ENCODE measurements at places on chromosomes 3 and 15.

- DNase-seq, result no peak
Measured at GRCh38 chr3:54056521-54056920, 65.8 kb upstream of the CACNA2D3 start.

DNA sequence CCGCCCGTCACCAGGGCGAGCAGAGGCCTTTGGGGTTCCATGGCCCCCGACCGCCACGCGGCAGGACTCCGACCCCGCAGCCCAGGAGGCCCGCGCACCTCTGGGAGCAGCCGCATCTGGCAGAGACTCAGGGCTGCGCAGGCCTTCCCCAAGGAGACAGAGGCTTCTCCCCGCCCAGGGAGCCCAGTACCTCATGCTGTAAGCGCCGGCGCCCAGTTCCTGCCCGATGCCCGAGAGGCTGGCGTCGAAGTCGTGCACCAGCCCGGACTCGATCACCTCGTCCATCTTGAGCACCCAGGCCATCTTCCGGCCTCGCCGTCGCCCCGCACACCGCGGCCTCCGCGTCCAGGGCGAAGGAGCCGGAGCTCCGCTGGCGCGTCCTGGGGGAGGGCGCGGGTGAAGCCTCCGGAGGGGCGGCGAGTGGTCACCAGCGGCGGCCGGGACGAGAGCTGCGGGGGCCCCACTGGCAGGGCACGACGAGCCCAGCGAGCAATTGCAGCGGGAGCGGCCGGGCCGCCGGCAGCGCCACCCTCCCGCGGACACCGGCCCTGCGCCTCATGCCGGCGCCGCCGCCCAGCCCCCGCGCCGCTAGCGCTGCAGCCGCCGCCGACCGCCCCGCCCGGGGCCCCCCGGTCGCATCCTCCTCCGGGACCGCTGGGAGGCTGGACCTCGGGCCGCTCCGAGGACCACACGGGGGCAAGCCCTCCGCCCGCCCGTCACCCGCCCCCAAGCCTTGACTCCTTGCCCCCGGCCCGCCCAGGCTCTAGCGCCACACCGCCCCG, 468 bp downstream of the UBP1 start:
- DNase-seq, result peak; percentile 68

GRCh38 chr3:133237380-133237779, 162.5 kb upstream of the BFSP2 start:
- no peak for DNase-seq

DNA sequence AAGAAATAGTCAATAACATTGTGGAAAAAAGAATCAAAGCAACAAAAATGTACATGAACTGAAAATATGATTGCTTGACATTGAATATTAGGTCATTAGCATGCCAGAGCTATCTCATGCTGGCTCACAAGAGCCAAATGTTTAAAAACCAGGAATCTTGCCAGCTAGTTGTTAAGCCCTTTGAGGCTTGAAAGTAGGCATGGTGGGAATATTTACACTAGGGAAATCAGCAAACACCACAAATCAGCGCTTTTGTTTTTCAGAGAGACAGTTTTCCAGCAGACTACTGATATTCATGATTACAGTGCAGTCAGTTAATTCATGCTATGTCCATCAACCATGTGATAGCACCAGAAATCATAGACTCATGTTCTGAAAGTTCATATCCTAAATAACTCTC, 144.8 kb downstream of the ARPP21 start:
- DNase-seq, result no peak

- peak; percentile 99 for DNase-seq
Measured at GRCh38 chr15:40238532-40239403, at the start of gene PAK6. Gene PAK6, plus strand, starts transcription at chr15:40239063. Its CDS starts 25,723 bp downstream, at chr15:40264786.

DNA sequence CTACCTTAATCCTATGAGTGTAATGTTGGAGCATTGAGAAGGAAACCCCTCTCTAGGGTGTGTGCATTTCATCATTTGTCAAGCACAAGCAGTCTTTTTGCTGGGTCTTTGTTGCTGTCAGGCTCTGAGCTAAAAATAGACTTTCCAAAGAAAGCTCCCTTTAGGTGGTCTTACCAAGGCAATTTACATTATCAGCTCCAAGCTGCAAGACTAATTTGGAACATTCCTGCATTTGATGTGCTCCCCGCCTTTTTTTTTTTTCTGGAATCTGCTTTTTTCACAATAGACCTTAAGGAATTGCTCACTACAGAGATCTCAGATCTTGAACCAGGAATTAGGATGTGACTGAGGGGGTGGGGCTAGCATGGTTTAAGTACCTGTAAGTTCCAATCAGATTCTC, 60.6 kb upstream of the STAC start:
- DNase-seq, result no peak

DNA sequence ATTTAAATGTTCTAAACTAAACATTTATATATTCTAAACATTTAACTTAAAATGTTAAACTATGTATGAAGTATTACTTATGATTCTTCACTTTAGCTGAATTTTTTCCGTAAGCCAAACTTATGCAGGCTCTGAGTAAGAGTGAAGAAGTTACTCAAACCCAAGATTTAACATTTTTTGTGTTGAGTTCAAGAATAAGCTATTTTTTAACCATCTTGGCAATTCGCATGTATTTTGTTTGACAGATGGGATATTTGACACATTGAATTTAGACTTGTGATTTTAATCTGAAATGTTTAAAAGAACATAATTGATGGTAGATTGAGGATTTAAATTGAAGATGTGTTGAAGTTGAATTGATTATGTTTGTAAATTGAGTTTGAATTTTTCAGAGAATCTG, 14.6 kb upstream of the PPP2R3A start:
- no peak for DNase-seq

DNA sequence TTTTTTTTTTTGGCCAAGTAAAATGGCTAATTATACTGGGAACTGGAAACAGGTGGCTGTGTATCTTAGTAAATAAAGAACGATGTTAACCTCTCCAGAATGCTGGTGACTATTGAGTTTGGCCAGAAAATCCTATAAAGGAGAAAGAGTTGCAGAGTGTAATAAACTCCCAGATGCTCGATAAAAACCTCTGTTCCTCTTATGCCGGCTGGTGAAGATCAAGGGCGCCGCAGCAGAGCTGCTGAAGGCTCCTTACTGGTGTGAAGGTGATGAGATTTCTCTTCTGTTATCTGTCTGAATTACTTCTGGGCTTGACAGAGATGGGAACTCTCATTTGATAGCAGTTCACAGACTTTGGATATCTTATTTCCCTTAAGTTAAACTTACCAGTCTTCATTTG, 104.6 kb downstream of the PTPRG start:
- no peak for DNase-seq

- DNase-seq, result no peak
Measured at GRCh38 chr3:167913219-167913835, 177.8 kb downstream of the SERPINI1 start.

DNA sequence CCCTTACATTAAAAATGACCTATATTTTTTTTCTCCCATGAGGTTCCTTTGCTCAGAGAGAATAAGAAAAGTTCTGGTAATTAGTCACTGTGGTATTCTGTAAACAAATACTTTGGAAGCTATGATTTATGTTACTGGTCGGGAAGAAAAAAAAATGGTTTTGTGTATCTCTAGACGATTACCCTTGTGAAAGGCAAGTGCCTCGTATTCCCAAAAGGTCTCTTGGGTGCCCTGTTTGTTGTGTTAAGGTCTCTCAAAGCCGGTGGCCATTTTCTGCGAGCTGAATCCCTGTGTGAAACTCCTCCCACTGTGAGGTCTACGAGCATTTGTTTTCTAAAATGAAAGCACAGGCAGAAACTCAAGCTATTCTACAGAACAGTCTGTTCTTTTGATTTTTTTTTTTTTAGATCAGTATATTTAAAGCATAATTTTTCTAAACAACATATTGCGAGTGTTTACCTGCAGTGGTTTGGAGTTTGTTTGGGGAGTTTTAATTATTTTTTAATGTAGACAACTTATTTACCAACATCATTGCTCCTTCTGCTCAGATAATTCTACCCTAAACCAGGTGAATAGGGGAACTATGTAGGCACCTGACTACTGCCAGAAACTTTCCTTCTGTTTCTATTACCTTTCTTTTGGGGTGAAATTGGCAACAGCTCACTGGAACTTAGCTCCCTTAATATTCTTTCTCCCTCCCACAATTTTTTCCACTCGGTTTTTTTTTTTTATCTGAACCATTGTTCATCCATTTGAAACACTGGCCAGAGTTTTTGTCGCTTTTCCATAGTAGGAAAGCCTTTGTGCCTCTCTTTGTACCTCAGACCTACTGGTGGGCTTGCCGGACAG, 44.0 kb downstream of the ZBTB38 start:
- no peak for DNase-seq

DNA sequence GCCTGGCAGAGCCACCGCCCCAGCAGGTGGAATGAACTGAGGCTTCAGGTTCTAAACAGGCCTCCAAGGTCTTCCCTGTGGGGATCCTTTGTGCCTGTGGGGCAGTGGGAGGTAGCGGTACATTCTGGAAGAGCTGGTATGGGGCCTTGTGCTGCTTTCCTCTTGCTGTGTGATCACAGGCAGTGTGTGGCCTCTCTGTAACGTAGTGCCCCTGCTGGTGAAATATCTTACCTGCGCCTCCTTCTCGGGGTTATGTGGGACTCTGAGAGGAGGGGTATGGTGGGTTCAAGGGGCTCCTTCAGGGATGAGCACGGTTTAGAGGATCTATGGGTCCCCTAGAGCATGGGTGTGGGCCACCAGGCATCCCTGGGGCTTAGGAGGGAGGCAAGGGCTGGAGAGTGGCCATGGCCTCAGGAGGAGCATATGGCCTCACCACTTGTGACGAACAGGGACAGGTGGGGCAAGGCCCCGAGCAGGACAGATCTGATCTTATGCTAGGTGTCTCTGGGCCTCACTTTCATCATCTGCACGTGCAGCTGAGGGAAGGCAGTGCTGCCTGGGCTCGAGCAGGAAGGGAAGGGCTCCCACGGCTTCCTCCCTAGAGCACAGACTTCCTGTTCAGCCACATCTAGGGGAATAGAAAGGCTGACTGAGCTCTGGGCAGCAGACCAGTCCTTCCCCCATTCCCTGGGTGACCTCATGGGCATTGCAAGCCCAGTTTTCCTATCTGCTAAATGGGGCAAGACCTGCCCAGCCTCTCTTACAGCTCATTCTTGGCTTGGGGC, 1.9 kb upstream of the ALS2CL start:
- no peak for DNase-seq

- no peak for DNase-seq
Measured at GRCh38 chr15:94523873-94524272, 292.5 kb downstream of the MCTP2 start.

- DNase-seq, result no peak
Measured at GRCh38 chr3:115808244-115808643, 184.9 kb downstream of the GAP43 start.

- DNase-seq, result no peak
Measured at GRCh38 chr15:60396100-60396499, 1.7 kb downstream of the ANXA2 start.

GRCh38 chr3:81270603-81271379, 490.7 kb downstream of the GBE1 start:
- no peak for DNase-seq

DNA sequence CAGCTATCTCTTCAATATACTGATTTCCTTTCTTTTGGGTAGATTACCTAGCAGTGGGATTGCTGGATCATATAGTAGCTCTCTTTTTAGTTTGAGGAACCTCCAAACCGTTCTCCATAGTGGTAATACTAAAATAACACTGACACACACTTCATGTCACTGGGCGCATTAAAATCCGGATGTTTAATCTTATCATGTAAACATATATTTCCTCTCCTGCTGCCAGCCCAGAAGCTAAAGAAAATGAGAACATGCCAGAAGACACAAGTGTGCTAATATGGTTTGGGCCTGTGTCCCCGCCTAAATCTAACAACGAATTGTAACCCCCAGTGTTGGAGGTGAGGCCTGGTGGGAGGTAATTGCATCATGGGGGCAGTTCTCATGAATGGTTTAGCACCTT, 23.6 kb upstream of the KCNMB2 start:
- DNase-seq, result no peak

- no peak for DNase-seq
Measured at GRCh38 chr3:147361454-147362420, 44.6 kb downstream of the ZIC4 start.

DNA sequence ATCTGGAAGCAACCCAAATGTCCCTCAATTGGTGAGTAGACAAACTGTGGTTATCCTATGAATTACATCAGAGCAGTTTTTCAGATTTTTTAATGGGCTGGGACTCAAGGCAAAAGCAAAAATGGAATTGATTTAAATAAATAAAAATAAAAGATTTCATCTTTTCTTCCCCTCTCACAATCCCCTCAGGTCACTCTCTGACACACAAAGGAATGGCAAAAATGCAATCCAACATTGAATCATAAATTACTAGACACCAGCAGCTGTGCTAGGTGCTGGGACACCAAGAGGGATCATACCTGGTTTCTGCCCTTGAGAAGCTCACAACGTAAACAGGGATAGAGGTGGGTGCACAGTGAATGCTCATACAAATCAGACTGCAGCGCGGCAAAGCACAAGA, 58.8 kb downstream of the CPN2 start:
- peak; percentile 4 for DNase-seq

Measured in RWPE2 (cell line).